ENCODE measurements at places on chromosomes 11 and 22. TPM values are rescaled to one million over a fixed set of nuclear protein-coding genes. Genes with fewer than 3 reads are reported as not detected.
A peak's percentile ranks its signal among the peaks of the same experiment; 100 is the strongest.

DNA sequence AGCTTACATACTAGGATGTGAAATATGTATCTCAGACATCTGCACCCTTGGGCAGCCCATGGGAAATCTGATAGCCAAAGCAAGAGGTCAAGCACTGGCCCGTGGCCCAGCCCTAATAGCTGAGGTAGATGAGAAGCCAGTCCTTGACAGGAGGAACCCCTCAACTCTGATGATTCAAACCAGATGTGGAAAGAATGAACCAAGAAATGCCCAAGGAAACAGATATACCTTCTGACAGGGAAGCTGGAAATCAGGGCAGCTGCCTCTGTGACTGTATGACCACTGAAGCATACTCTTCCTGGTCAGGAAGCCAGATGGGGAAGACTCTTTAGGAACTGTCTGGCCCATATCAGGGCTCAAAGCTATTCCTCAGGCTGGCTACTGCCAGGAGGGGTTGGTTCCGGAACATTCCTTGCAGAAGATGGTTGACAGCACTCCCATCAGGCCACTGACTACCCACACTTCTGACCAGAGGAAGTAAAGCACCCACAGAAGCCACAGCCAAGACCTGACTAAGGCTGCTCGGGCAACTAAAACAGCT, 124.2 kb downstream of the SWAP70 start:
- peak; percentile 42 for DNase-seq

The IGSF9B gene
- total RNA-seq: 1.0 TPM

GRCh38 chr22:23696326-23696851, 5.6 kb downstream of the RGL4 start:
- DNase-seq: no peak

DNA sequence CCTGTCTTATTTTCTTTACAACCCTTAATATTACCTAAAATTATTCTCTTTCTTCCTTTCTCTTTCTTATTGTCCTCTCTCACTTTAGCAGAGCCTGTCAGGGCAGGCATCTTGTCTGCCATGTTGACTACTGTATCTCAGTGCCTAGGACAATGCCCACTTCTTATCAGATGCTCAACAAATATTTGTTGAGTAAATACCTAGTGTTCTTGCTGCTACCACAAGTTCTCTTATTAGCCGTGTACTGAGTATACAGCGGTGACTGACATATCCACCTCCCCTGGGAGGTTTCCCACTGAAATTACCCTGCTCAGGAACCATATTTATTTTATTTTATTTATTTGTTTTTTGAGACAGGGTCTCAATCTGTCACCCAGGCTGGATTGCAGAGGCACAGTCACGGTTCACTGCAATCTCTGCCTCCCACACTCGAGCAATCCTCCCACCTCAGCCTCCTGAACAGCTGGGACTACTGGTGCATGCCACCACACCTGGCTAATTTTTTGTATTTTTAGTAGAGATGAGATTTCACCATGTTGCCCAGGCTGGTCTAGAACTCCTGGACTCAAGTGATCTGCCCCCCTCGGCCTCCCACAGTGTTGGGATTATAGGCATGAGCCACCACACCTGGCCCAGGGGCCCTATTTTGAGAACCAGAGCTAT, 6.7 kb downstream of the HPX start:
- no peak for DNase-seq

DNA sequence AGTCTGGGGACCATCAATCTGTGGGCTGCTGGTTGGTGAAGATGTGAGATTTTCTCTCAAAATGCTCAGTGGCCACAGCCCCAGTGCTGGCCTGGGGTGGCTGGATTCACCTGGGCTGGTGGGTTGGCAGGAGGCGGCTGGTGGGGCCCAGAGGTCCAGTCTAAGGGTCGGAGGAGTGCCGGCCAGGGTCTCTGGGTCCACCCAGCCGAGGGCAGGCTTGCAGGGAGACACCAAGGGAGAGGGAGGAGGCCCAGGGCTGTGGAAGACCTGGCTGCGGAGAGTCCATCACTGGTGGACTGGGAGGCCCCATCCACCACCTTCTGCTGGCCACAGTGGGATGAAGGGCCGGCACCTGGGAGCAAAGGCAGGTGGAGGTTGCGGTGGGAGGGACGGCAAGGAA, 582 bp upstream of the SHANK3 start:
- DNase-seq: no peak

All from epithelial cell of proximal tubule (primary cell).